OCI-M1 (cell line): ENCODE measurements at places on chromosomes 7 and 10.

DNA sequence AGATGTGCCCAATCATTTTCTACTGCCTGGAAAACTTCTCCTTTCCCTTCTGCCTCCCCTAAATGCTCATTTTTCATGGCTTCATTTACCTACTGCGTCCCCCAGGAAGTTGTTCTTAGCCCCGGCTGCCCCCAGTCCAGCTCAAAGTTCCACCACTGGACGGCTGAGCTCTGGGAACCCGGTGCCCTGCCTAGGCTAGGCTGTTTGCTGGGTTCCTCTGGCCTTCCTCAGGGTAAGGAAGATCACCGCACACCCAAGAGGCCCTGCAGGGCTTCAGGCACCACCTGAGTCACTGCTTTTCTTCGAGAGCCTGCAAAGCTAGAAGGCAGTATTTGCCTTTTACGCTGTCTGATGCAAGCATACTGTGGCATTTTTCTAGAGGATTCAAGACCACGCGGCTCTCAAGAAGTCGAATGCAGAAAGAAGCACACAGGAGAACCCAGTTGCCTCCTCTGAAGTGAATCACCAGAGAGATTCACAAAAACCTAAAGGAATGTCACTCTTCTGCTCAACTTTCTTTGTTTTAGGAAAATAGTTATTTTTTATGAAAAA, 46.7 kb upstream of the ZMIZ1 start:
- DNase-seq, result no peak

DNA sequence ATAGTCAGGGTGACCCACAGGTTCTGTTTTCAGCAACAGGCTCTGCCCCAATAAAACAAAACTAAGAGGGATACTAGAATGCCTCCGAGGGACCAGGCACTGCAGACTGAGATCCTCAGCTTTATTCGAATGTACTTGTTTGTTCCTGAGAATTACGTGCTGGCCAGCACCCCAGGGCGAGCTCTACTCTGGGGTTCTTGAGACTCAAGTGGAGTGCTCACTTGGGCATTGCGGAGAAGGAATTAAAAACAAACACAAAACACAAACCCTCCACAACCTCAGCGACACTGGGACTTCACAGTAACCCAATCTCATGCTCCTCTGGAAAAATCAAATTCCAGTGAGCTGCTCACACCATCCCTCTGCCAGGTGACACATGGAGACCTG, 250.7 kb downstream of the TNS3 start:
- no peak for DNase-seq

- peak; percentile 44 for DNase-seq
These were observed 87.8 kb downstream of the TBXAS1 start for GRCh38 chr7:139916717-139917395.

DNA sequence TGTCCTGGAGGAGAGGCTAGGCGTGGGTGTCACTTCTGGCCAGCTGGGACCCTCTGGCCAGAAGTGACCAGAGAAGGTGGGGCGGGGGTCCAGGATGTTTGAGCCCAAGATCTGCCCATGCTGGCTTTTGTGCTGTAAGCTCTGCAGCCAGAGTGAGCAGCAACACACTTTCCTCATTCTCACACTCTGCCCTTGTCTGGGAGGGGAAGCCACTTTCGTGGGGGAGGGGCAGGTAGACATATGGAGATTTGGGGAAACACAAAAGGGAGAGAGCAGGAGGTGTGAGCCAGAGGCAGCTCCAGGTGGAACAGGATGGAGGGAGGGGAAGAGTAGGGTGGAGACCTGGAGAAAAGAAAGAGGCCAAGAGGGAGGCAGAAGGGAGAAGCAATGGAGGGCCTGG, 31.5 kb upstream of the ADCYAP1R1 start:
- no peak for DNase-seq

DNA sequence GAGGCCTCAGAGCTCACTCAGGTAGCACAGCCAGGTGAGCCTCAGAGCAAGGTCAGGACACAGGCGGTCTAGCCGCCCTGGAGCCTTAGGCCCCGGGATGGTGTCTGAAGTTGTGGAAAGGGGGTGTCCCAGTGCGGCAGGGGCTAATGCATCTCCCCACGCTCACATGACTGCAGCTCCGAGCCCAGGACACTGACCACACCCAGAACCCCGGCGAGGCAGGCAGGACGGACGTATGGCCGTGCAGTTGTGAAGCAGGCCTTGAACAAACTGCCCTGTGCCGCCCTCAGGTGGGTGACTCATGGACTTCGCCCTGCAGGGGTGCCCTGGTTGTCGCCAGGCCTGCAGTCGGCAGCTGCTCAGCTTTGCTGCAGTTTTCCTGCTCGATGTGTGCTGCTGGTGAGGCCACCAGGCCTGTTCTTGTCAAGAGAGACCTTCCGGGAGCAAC, 5.0 kb upstream of the PRKAR1B start:
- no peak for DNase-seq

- no peak for DNase-seq
These were observed 137.6 kb upstream of the RET start for GRCh38 chr10:42939237-42939636.
